ENCODE measurements at places on chromosomes 2 and 18.

DNA sequence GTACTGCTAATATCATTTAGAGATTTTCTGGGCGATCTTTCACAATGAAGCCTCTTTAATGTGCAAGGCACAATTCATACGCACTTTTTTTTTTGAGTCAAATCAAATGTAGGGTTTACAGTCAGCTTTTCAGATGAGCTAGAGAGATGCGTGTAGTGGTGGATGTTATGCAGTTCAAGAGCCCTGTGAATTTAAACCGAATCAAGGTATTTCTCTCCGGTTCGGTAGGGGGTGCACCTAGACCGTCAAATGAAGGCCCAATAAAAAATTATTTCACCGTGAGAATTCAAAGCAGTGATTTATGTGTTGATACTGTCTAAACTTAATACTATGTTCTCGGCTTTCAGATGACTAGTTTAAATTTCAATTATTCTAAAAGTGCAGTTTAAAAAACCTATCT lies 1.1 kb downstream of the PTH2R start:
- no peak for DNase-seq

- no peak for DNase-seq
These were observed 57.4 kb downstream of the STK39 start for GRCh38 chr2:168189835-168190569.

DNA sequence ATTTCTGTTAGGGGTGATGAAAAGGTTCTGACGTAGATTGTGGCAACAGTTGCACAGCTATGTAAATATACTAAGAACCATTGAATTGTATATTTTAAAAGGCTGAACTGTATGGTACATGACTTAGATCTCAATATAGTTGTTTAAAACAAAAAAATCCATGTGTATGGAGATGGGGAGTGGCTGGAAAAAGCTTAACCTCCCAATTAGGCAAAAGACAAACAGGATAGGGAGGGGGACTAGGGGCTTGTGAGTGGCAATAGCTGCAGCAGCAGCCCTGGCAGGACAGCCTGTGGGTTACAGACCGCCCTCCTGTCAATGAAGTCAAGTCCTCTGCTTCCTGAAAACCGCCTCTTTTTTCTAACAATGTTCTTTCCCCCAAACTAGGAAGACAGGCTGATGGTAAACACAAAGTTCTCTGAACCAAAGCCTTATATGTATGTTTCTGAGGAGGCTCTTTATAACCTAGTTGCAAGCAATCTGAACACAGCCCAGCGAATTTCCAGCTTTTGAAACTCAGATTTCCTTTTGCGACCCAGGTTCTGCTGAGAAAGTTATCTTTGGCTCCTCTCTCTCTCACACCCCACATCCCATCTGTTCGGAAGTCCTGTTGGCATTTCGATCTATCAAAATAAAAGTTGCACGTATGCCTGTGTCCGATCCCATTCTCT lies 10.3 kb downstream of the ATP8B1 start:
- no peak for DNase-seq

DNA sequence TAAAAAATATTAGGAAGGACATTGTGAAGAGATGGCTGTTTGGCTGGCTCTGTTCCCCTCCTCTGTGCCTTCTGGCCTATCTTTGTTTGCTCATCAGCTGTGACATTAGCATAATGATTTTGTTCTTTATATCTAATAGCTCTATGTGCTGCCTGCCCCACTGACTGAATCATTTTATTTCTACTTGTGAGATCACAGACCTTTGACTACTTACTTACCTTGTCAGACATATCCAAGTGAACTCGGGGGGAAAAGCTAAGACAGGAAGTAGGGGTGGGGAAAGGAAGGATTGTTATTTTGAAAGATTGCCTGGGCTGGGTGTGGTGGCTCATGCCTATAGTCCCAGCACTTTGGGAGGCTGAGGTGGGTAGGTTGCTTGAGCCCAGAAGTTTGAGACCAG lies 104.2 kb downstream of the ASAP2 start:
- DNase-seq, result no peak

DNA sequence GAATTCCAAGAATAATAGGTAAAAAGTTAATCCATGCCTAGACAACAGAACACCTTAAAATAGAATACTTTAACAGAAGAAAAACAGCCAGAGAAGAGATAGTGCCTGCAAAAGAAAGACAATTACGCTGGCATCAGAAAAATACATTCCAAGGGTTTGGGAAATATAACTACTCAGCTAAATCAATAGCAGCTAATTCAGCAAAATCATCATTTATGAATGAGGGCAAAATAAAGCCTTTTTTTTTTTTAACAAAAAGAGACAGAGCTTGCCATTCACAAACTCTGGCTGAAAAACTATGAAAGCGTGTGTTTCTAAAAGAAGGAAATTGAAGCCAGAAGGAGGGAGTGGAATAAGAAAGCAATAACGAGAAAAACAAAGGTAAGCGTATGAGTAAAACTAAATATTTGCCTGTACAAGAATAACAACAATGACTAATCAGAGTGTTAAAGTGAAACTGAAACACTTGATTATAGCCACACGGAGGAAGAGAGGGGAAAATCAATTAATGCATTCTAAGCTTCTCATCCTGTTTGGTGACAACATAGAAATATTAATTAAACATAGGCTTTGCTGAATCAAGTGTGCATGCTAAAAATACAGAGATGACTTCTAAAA lies 90.2 kb downstream of the EHD3 start:
- DNase-seq, result no peak

- no peak for DNase-seq
These were observed 359 bp downstream of the FRZB start for GRCh38 chr2:182866095-182866460.

- DNase-seq, result no peak
These were observed 1.8 kb upstream of the ZC3H8 start for GRCh38 chr2:112256654-112257053.

DNA sequence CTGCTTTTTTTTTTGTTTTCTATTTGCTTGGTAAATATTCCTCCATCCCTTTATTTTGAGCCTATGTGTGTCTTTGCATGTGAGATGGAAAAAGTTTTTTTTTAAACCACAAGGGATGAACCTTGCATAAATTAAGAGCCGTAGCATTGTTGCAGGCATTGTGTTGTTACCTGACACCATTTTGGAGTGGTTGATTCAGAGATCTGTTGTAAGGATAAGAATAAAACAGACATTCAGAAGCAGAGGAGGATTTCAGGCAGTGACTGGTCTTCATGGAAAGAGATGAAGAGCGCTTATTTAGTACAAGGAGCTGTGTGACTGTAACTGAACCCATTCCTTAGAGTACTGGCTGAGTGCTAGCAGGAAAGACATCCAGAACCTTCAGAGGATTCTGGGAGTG lies 101.2 kb downstream of the LTBP1 start:
- DNase-seq, result no peak

GRCh38 chr2:200243441-200243840 lies 63.1 kb upstream of the SPATS2L start:
- no peak for DNase-seq

DNA sequence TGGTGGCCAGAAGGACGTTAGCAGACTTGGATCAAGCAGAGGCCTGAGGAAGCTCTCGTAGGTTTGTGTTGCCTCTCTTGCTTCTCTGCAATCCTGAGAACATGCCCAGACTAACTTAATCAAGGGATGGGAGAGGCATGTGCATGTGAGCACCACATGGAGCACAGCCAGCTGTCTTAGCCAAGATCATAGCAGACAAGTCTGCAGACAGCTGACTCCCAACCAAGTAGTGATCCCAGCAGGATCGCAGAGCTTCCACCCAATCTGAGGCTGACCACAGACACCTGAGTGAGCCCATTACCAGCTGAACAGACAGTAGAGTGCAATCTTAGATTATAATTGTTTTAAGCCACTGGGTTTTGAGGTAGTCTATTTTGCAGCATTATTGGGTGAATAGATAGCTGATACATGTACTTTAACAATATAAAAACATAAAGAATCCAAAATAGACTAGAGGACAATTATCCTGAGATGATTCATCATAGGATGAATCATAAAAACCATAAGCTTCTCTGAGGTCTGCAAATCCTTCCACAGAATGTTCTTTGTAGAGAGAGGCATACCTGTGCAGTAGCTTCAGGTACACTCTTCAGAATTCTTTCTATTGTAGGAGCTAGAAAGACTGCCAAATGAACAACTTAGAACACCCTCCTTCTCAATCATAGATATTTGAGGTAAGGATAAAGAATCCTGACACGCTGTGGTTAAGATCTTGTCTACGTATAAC lies 25.2 kb upstream of the FAM110C start:
- no peak for DNase-seq

- DNase-seq, result no peak
These were observed 322.1 kb upstream of the MEX3C start for GRCh38 chr18:51519571-51519970.

GRCh38 chr2:39737661-39738060 lies 41.4 kb downstream of the THUMPD2 start:
- DNase-seq, result no peak

DNA sequence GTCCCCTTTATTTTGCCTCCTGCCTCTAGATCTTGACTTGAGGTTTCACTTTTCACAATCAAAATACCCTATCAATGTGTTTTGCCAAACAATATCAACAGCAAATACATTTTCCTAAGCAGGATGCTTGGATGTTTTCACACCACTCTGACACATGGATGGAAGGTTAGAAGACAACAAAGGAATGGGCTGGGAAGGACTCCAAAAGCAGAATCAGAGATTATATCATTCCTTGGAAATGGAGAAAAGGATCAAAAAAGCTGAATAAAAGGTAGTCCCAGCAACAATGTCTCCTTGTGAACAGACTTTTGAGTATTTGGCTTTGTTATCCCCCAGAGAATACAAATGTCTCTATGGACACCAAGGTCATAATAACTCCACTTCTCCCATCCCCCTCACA lies 170.8 kb downstream of the ETAA1 start:
- no peak for DNase-seq

DNA sequence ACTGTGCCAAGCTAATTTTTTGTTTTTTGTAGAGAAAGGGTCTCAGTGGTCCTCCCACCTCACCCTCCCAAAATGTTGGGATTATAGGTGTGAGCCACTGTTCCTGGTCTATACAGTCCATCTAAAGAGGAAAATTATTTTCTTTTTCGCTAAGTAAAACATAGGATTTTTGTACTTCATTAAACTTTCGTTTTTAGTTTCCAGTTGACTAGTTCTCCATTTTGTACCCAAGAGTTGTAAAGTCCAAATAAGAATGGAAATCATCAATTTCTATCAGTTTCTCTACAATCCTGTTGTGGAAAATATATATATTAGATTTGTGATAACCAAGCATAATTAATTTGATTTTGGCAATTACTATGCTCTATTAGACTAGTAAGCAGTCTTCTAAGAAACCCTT lies 156.4 kb downstream of the BABAM2 start:
- DNase-seq, result no peak

DNA sequence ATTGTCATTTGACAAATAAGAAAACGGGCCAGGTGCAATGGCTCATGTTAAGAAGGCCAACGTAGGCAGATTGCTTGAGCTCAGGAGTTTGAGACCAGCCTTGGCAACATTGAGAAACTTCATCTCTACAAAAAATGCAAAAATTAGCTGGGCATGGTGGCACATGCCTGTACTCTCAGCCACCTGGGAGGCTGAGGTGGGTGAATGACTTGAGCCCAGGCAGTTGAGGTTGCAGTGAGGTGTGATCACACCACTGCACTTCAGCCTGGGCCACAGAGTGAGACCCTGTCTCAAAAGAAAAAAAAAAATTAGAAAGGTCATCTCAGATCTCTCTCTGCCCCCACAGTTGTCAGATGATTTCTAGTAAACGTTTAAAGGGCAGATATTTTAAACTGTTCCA lies 4.4 kb downstream of the SESTD1 start:
- DNase-seq, result no peak

DNA sequence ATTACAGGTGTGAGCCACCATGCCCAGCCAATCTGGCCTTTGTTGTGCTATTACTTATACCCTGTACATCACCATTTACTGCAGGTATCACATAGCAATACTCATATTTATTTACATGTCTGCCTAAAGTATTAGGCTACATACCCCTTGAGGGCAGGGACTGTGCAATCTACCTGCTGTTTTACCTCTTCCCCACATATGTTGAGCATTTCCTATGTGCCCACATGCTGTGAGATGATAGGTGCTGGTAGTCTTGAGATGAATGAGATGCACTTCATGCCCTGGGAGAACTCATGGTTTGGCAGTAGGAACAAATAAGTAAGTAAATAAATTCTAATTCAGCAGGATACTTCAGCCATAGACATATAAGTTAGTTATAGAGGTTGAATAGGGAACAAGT lies 59.2 kb downstream of the TTC39C start:
- DNase-seq, result no peak

DNA sequence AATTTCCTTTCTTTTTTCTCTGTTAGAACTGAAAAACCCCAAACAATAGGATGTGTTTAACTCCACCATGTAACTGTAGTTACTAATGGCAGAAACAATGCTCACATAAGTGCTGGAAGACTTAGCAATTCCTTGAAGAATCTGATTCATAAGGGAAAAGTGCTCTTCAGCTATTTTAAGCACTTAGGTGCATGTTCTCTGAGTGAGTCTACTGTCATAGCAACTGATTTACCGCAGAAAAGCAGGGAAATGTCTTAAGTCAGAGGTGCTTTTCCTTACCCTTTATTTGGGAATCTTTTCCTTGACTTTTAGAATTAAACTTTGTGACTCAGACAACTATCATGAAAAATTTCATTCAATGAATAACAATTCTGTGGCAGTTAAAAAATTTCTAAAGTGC lies 65.4 kb upstream of the NABP1 start:
- no peak for DNase-seq
